ENCODE measurements at places on chromosomes 3 and 15. TPM values are rescaled to one million over a fixed set of nuclear protein-coding genes. Genes with fewer than 3 reads are reported as not detected.

The SNAPC5 gene
- total RNA-seq: 25.3 TPM

The SOX14 gene
- total RNA-seq: 0.29 TPM

The GOLGA8T gene
- total RNA-seq: 0.19 TPM

DNA sequence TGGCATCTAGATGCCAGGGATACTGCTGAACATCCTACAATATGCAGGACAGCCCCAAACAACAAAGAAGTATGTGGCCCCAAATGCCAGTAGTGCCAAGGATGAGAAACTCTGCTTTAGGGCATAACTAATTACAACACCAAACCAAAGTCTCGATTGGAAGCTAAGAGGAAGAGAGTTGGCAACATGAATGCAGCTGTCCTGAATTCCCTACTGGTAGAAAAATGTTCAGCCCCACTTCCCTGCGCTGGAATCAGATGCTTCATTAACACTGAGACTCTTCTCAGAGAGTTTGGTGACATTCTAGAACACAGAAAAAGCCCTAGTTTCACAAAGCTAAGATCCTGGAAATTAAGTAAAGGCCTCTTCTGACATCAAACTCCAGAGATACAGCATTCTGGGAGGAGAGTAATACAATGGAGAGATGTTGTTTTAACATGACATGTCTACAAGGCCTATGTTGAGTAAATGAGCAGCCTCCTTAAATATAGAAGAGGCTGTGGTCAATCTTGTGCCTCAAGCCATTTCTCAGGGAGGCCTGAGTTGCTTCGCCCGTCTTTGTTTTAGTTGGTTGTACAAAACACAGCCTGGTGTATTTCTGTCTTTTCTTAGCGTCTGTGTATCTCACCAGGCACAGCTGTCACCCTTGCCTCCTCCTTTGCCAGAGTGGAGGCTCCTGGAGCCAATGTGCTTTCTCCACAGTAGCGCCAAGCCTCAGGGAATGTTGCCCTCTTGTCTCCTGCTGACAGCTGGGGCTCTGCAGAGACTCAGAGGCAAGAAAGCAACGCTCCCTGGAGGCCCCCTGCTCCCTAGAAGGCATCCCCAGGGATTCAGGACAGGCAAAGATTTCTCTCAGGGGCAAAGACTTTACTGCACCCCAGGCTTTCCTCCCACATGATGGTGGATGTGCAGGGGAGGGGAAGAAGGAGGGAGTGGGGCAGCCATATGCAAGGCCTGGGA lies 25.1 kb upstream of the CTNNB1 start:
- DNase-seq: no peak

GRCh38 chr15:70077188-70078147 lies 20.2 kb downstream of the TLE3 start:
- no peak for DNase-seq

The SMAD3 gene
- 59.0 TPM for total RNA-seq

DNA sequence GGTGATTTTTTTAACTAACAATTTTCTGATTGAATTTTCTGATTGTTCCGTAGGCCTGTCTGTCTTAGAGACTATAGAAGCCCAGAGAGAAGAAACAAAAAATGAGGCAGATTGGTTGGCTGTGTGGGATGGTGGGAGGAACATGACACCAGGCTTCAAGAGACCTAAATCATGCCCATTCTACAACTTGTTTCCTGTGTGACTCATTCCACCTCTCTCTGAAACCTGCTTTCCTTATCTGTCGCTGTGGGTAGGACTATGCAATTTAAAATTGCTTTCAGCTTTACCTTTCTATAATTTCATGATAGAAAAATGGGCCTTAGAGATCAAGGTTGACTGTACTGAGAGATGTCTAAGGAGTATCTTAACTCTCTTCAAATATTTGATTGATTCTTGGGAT lies 44.5 kb downstream of the OXNAD1 start:
- DNase-seq: no peak

The TMEM45A gene
- total RNA-seq: 9.6 TPM

GRCh38 chr3:52433328-52433995 lies 11.4 kb downstream of the SEMA3G start:
- no peak for DNase-seq

- DNase-seq: no peak
Measured at GRCh38 chr15:63135804-63136203, 14.1 kb downstream of the LACTB start.

The THPO gene
- 0.41 TPM for total RNA-seq

DNA sequence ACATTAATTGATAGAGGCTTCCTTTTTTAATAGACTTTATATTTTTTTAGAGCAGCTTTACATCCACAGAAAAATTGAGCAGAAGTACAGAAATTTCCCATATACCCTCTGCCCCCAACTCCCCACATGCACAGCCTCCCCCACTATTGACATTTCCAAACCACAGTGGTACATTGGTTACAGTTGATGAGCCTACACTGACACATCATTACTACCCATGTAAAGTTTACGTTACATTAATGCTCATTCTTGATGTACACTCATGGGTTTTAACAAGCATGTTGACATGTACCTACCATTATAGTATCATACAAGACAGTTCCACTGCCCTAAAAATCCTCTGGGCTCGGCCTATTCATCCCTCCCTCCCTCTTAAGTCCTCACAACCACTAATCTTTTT lies 78.7 kb downstream of the USF3 start:
- DNase-seq: no peak

GRCh38 chr3:81395739-81396513 lies 365.5 kb downstream of the GBE1 start:
- DNase-seq: no peak

The CPLX3 gene
- not detected for total RNA-seq

GRCh38 chr3:66133853-66134445 lies 86.9 kb upstream of the SLC25A26 start:
- no peak for DNase-seq

GRCh38 chr3:59884409-59884808 lies 834.6 kb upstream of the CFAP20DC start:
- no peak for DNase-seq

GRCh38 chr15:70299931-70300869 lies 202.5 kb upstream of the TLE3 start:
- no peak for DNase-seq

The ZPLD1 gene
- total RNA-seq: 1.5 TPM

The VWA5B2 gene
- total RNA-seq: 23.7 TPM

GRCh38 chr15:39462691-39463090 lies 118.2 kb upstream of the THBS1 start:
- DNase-seq: no peak

- no peak for DNase-seq
Measured at GRCh38 chr15:48514103-48514816, 131.2 kb downstream of the FBN1 start.

The AP3B2 gene
- total RNA-seq: 8.0 TPM

GRCh38 chr3:8629151-8630021 lies 15.2 kb downstream of the SSUH2 start:
- DNase-seq: no peak

GRCh38 chr3:45152307-45152706 lies 6.1 kb upstream of the CDCP1 start:
- DNase-seq: no peak

GRCh38 chr15:85414037-85414436 lies 33.6 kb downstream of the AKAP13 start:
- DNase-seq: no peak

The RAB7A gene
- total RNA-seq: 157 TPM

- peak; percentile 72 for DNase-seq
Measured at GRCh38 chr3:28575100-28575745, 226.6 kb upstream of the AZI2 start.

DNA sequence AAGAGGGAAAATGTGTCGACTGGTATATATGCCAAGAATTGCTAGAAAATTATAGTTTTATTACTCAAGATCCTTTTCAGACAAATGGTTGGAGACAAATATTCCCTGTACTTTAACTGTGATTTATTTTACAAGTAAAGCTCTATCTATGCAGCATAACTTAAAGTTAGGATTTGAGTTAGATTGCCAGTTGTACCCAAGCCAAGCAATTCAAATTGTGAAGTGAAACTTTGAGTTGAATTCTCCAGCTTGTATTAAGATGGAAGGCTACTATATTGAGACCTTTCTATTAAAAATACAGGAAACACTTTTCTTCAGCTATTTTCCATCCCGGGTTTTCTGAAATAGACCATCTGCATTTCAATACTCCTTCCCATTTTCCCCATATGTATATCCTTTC lies 333.1 kb upstream of the RBMS3 start:
- DNase-seq: no peak

All from type B pancreatic cell (in vitro differentiated cells).